ENCODE measurements at places on chromosomes 13 and 19. TPM values are rescaled to one million over a fixed set of nuclear protein-coding genes. Genes with fewer than 3 reads are reported as not detected.

- DNase-seq = no peak
Measured at GRCh38 chr13:79448413-79448812, 32.5 kb upstream of the NDFIP2 start.

DNA sequence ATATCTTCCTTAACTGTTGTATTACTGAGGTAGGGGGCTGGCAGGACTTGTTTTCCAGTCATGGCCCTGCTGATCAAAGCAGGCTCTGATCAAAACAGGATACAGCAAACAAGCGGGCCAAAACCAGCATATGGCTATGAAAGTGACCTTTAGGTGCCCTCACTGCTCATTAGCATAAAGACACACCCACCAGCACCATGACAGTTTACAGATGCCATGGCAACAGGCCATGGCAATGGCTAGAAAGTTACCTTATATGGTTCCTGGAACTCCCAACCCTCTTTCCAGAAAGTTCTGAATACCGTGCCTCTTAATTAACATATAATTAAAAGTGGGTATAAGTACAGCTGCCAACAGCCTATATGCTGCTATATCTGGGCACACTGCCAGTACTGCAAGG lies 551.4 kb upstream of the SGCG start:
- DNase-seq = no peak

GRCh38 chr13:97298816-97299215 lies 76.7 kb downstream of the MBNL2 start:
- DNase-seq = no peak

DNA sequence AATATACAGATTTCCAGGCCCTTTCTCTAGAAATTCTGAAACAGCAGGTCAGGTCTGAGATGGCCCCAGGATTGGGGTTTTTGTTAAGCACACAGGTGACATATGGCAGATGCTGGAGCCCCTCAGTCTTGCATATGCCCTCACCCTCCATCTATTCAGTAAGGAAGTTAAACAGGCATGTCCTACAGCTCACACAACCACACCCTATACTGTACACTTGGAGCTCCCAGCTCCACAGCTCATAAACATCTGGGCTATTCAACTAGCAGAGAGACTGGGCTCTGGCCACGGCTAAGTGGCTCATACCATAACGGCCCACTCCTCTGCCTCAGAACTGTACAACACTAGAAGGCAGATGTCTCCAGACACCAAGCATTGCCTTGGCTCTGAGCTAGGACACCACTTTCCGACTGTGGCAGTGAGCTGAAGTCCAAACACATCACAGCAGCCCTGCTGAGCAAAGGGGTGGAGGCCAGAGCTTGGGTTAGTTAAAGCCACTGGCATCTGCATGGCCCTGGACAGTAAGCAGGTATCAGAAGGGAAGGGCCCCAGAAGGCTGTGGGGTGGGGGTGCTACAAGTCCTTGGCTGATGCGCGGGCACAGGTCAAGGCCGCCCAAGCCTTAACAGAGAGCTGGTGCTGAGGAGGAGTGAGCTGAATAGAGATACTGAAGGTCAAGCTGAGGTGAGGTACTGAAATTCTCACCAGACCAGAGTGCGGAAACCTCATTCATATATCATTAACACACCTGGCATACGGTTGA lies 79.1 kb downstream of the ABCC4 start:
- DNase-seq = no peak

C19orf38 gene
- 0.96 TPM for total RNA-seq
